NCI-H460 (cell line): ENCODE measurements at places on chromosomes 7 and 10. TPM values are rescaled to one million over a fixed set of nuclear protein-coding genes. Genes with fewer than 3 reads are reported as not detected.

The PILRA gene
- 0.40 and 0.57 TPM in 2 replicates for total RNA-seq

The ZWINT gene
- 53.2 and 55.7 TPM in 2 replicates for total RNA-seq

The PARP12 gene
- total RNA-seq = 23.4 and 25.6 TPM in 2 replicates

The ACADSB gene
- total RNA-seq = 11.0 and 11.3 TPM in 2 replicates

The CAPZA2 gene
- 119 and 132 TPM in 2 replicates for total RNA-seq

The LOXL4 gene
- total RNA-seq = 0.09 and 0.20 TPM in 2 replicates
